ENCODE measurements at places on chromosomes 5 and 9.
A peak's percentile ranks its signal among the peaks of the same experiment; 100 is the strongest.

- peak; percentile 20 for DNase-seq
Observed at GRCh38 chr9:38227656-38228055, 158.6 kb upstream of the SHB start.

DNA sequence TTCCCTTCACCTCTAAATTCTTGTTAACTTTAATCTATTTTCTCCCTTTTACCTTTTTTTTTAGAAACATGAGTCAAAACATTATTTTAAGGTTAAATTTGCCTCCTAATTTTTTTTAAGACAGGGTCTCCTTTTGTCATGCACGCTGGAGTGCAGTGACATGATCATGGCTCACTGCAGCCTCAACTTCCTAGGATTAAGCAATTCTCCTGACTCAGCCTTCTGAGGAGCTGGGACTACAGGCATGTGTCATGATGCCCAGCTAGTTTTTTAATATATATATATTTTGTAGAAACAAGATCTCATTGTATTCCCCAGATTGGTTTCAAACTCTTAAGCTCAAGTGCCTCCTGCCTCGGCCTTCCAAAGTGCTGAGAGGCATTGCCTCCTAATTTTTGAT, 424.7 kb upstream of the FAM174A start:
- no peak for DNase-seq

- no peak for DNase-seq
Observed at GRCh38 chr9:21741151-21741550, 61.3 kb upstream of the MTAP start.

DNA sequence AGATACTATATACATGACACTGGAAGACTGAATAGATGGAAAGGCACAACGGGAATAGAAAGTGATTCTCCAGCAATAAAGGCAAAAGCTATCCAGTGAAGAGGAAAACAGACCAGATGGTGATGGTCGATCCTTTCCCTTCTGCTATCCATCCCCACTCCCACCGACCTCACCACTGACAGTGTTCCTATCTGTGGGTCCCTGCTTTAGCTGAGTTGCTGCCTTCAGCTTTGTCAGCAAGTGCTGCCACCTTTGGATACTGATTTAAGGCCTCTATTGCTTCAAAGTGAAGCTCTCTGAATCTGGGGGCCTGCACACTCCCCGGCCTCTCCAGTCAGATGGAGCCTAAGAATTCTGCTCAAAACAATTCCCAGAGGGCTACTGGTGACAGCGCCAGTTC, 32.3 kb downstream of the EPB41L4A start:
- no peak for DNase-seq

- peak; percentile 57 for DNase-seq
Observed at GRCh38 chr9:20513126-20513913, 109.0 kb downstream of the MLLT3 start.
